ENCODE measurements at places on chromosomes 1 and 21.
A peak's percentile ranks its signal among the peaks of the same experiment; 100 is the strongest.

- DNase-seq: no peak
These were observed 40.3 kb downstream of the HSD3B1 start for GRCh38 chr1:119547306-119547705.

DNA sequence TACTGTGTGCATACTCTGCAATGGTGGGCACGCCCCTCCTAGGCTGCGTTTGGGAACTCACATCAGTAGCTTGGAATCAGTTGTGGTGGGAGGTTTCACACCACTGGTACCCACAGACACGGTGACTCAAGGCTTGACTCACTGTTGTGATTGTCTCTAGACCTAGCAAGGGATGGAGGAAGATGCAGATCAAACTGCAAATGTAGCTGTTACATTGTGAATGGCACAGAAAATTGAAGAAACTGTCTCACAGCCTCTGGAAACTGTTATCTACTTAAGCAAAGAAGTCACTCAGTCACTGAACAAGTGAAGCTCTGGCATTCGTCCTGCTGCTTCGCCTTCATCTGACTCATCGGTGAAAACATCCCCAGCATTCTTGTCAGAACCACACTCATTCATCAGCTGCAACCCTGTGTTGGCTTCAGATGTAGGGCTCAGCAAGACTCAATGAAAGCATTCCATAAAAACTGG, 59.5 kb downstream of the POFUT2 start:
- peak; percentile 65 for DNase-seq

GRCh38 chr1:239997515-239998311, 94.0 kb upstream of the FMN2 start:
- DNase-seq: no peak

DNA sequence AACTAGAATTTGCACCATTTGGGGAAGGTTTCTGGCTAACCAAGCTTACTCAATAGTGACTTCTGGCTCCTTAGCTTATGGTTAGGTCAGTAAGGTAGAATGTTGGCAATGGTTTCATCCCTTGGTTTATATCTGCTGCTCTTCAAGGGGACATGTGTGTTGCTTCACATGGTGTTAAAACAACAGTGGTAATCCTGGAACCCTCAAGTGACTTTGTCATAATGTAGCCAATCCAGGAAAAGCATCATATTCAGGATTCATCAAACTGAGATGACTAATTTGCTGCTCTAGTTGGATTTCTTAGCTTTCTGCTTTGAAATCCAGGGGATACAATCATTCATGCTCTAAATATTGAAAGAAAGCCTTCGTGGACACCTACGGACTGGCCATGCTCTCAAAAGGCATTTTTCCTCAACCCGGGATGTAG, 108.7 kb downstream of the RGL1 start:
- no peak for DNase-seq

GRCh38 chr1:31857863-31858262, 42.0 kb upstream of the SPOCD1 start:
- DNase-seq: no peak

GRCh38 chr1:10777749-10778574, 18.5 kb downstream of the CASZ1 start:
- no peak for DNase-seq

DNA sequence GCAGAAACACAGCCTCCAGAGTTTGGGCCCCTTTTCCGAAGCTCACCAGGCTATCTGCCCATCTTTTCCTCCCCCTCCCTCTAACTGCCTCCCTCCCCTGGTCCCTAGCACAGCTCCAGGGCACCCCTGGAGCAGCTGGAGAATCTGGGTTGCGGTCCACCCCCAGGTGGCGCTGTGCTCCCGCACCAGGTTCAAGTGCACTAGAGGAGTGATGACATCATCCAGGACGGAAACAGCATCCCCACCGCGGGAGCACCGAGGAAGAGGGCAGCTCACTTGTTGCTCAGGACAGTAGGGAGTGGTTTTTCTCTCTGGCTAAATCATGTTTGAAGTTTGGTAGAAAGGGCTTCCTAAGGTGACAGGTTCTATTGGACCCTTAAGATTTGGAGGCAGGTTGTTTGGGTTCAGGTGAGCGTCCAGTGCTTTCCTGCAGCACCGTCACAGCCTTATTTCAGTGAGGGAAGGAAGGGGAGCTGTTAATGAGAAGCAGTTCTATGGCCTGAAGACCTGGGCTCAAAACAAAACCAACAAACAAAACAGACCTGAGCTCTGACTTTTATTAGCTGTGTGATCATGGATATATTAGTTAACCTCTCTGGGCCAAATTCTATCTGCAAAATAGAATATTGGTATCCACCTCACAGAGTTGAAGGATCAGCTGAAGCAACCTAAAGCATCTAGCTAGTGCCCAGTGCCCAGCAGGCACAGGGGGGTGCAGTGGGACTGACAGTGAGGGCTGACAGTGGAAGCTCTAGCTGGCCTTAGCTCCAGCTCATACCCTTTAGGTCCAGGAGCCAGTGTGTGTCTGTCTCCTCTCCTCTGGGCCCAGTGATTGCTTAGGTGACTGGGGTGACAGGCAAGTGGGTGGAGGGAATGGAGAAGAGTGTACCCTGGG, 7.5 kb downstream of the SHISA4 start:
- DNase-seq: peak; percentile 61

- no peak for DNase-seq
These were observed 52.7 kb upstream of the PLA2G4A start for GRCh38 chr1:186775881-186776560.

- DNase-seq: no peak
These were observed 26.5 kb downstream of the PHGDH start for GRCh38 chr1:119738100-119738720.

GRCh38 chr21:29091033-29091432, 17.6 kb upstream of the CCT8 start:
- DNase-seq: no peak
